CD4-positive, alpha-beta T cell treated with Interferon alpha-2 for 1 hour (primary cell): ENCODE measurements at places on chromosomes 3 and 15.

DNA sequence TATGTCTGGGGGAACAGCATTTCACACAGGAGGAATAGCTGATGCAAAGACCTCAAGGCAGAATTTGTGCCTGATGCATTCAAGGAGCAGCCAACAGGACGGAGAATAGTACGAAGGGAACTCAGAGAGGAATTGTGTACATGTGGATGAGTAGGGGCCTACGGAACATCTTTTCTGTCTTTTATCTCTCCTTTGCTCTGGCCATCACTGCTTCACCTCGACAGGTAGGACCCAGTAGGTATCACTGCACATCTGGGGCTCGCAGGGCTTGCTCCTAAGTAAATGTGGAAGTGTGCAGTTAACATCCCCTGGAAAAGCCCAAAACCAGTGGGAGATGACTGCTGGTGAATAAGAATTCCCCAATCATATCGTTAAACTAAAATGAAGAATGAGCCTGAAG, 56.4 kb upstream of the POU1F1 start:
- no peak for DNase-seq

GRCh38 chr3:176651622-176652021, 545.7 kb downstream of the TBL1XR1 start:
- no peak for DNase-seq

DNA sequence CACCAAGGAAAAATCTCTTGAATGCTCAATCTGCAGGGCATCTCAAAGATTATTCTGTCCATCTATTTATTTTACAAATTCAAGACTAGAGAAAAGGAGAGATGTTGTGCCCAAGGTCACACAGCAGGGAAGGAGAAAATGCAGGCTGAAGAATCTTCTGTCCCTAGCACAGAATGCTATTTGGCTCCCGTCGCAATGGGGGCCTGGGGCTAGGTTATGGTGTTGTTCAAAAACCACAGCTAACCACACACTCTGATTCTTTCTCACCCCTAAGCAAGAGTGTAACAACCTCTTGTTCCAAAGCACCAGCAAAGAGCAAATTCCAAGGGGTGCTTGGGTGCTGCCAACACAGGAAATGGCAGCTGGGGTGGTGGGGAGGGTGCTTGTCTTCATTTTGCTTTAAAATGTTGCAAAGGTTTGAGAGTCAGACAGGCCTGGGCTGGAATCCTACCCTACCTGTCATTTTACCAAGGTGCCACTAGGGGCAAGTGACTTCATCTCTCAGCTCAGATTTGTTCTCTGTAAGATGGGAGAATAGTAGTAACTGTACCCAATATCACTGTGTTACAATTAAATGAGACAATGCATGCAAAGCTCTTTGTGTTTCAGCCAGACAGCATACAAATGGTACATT, 112.5 kb downstream of the ADAMTS9 start:
- DNase-seq = no peak

DNA sequence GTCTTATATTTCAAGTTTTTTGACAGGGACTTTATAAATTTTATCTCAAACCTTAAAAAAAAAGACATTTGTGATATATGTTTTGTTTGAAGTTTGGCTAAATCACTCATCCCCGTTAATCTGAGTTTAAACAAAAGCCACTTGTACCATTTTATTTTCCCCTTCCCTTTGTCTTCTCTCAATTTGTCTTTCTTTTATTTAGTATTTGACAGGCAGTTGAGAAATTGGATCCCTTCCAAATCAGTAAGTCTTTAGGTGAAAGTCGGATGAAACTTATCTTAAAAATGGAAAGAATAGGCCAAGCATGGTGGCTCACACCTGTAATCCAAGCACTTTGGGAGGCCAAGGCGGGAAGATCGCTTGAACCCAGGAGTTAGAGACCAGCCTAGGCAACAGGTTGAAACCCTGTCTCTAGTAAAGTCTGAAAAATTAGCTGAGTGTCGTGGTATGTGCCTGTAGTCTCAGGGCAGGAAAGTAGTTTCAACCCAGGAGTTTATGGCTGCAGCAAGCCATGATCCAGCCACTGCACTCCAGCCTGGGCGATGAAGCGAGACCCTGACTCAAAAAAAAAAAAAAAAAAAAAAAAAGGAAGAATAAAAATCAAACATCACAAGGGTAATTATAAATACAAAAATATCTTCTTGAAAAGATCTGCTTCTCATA, 394.6 kb upstream of the TPM1 start:
- no peak for DNase-seq

DNA sequence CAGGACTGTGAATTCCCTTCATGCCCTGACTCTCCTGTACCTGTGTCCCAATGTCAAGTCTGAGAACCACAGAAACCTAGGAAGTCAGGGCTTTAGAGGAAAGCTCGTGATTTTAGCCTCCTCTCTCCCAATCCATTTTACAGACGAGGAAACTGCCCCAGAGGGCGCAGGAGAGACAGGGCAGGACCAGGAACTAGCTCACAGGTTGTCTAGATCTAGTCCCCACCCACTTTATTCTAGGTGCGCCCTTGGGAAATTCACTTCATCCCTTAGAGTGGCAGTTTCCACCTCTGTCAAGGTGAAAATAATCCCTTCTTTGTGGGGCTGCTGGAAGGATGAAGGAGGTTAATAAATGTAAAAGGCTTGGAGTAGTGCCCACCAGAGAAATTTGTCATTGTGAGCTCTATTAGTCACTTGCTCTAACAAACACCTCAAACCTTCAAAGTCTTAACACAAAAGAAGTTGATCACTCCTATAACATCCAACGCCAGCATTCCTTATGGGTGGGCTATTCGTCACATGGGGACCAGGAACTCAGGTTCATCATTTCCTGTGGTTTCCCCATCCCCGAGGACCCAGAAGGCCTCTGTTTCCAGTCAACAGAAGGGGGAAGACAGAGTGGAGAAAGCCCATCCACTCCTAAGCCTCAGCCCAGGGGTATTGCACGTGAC, 282.3 kb downstream of the XXYLT1 start:
- DNase-seq = no peak

DNA sequence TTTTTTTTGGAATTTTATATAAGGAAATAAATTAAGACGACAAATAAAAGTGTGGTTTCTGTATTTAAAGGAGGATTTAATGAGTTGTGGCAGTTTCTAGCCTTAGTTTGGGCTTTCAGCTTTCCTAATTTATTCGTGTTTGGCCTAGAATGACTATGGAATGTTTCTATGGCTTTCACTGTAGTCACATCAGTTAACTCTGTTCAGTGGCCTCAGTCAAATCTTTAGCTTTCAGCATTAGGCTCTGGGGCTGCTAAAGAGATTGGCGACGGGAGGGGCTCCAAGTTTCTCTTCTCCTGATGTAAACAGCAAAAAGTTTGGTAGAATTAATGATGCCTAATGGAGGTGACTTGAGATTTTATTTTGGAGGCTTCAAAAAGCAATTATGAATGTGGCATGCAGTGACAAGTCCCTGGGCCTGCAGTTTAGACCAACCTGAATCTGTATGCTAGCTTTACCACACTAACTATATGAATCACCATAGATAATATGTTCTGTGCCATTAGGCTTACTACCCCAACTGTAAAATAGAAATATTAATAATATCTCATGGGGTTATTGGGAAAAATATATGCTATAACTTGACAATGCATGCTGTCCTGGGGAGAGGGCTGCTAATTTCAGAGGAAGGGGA, 47.1 kb upstream of the ADGRG7 start:
- DNase-seq = no peak

DNA sequence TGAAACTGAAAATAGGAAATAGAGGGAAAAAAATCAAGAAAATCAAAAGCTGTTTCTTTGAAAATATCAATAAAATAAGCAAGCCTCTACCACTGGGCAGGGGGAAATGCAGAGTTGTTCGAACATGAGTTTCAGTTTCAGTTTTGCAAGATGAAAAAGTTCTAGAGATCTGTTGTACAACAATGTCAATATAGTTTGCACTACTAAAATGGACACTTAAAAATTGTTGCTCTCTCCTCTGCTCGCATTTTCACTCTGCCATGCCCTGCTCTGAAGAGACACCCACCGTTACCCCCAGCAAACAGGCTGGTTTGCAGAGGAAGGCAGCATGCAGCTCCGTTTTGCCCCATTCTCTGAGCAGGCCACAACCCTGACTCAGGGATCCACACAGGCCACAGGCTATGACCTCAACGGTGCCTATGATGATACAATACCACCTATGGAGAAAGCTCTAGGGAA, 64.5 kb downstream of the ZNF148 start:
- peak; percentile 22 for DNase-seq

GRCh38 chr15:87877822-87878542, 378.6 kb downstream of the NTRK3 start:
- DNase-seq = no peak

GRCh38 chr3:153357436-153357835, 195.4 kb downstream of the RAP2B start:
- DNase-seq = no peak

DNA sequence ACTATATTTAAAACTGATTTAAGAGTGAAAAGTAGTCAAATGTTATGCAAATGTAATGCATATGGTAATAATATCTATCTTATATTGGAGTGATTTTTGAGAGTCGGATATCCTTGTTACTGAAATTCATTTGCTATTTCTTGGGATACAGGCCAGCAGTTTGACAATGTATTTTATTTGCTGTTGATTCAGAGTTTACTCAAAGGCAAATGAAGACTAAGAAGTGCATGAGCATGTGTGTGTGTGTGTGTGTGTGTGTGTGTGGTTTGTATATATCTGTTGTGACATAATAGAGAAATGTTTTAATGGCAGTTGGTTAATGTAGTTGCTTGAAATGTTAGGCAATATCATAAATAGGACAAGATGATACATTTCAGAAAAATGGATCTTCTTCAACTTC, 39.0 kb downstream of the UNC13C start:
- DNase-seq = no peak

GRCh38 chr15:40323953-40324937, 753 bp downstream of the INAFM2 start:
- DNase-seq = no peak

DNA sequence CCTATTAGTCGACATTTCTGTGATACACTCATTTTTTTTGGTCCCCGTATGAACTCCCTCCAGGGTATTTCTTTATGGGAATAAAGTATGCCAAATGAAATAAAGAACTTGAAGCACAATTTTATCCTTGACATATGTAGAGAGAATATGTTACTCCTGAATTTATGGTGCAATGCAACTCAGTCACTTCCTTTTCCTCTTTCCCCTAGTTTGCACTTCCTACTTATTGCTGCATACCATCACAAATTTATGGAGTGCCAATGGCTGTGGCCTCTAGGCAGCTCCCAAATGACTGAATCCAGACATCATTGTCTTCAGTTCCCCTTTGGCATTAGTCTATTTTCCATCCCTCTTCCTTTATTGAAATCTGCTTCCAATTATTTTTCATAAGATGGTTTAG, 403.5 kb downstream of the FHIT start:
- no peak for DNase-seq

GRCh38 chr15:65641768-65642475, 20.2 kb downstream of the SLC24A1 start:
- no peak for DNase-seq

DNA sequence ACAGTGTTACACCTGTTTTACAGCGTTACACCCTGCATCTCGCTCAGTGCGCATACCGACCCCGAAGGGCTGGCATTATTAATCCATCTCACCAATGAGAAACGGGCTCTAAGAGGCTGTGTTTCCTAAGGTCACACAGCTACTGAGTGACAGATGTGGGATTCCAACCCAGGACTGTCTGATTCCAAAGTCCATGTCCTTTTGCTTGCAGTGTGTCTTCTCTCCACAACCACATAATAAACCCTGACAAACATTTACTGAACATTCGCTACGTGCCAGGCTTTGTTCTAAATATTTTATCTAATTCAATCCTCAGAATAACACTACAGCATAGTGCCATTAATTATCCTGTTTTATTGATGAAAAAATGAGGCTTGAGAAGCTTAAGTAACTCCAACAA, 79.1 kb downstream of the RAB11A start:
- DNase-seq = no peak
